SJSA1 (cell line): ENCODE measurements at places on chromosomes 3 and 15.

GRCh38 chr3:4716706-4717362 is 223.7 kb downstream of the ITPR1 start:
- peaks cover 27% of the 10 kb centered on the region for H3K4me1 ChIP-seq
- no peak overlapping the region for H3K4me3 ChIP-seq
- H3K27me3 ChIP-seq = no peaks in the 10 kb centered on the region
- H3K36me3 ChIP-seq = no peaks in the 10 kb centered on the region

GRCh38 chr3:52563984-52564383 is 27.6 kb downstream of the UQCC5 start:
- H3K4me3 ChIP-seq = no peak overlapping the region
- no peaks in the 10 kb centered on the region; the same call in 1 of the 2 replicates for H3K4me1 ChIP-seq
- H3K27ac ChIP-seq = no peak overlapping the region
- no peak for DNase-seq
- H3K27me3 ChIP-seq = no peaks in the 10 kb centered on the region
- peaks cover 52% of the 10 kb centered on the region for H3K36me3 ChIP-seq

- no peaks in the 10 kb centered on the region for H3K4me1 ChIP-seq
- no peak overlapping the region for H3K4me3 ChIP-seq
- H3K27me3 ChIP-seq = no peaks in the 10 kb centered on the region
- DNase-seq = no peak
- H3K36me3 ChIP-seq = no peaks in the 10 kb centered on the region
- H3K27ac ChIP-seq = no peak overlapping the region
Observed at GRCh38 chr3:16898595-16899395, 14.0 kb downstream of the PLCL2 start.

GRCh38 chr3:40938591-40938990 is 260.7 kb upstream of the CTNNB1 start:
- H3K27me3 ChIP-seq = no peaks in the 10 kb centered on the region
- no peak overlapping the region for H3K4me3 ChIP-seq
- H3K36me3 ChIP-seq = no peaks in the 10 kb centered on the region
- H3K4me1 ChIP-seq = no peaks in the 10 kb centered on the region
- no peak overlapping the region for H3K27ac ChIP-seq

GRCh38 chr15:95739131-95739530 is 591.4 kb upstream of the NR2F2 start:
- H3K4me1 ChIP-seq = no peaks in the 10 kb centered on the region
- no peak overlapping the region for H3K27ac ChIP-seq
- no peaks in the 10 kb centered on the region for H3K36me3 ChIP-seq
- no peaks in the 10 kb centered on the region for H3K27me3 ChIP-seq

DNA sequence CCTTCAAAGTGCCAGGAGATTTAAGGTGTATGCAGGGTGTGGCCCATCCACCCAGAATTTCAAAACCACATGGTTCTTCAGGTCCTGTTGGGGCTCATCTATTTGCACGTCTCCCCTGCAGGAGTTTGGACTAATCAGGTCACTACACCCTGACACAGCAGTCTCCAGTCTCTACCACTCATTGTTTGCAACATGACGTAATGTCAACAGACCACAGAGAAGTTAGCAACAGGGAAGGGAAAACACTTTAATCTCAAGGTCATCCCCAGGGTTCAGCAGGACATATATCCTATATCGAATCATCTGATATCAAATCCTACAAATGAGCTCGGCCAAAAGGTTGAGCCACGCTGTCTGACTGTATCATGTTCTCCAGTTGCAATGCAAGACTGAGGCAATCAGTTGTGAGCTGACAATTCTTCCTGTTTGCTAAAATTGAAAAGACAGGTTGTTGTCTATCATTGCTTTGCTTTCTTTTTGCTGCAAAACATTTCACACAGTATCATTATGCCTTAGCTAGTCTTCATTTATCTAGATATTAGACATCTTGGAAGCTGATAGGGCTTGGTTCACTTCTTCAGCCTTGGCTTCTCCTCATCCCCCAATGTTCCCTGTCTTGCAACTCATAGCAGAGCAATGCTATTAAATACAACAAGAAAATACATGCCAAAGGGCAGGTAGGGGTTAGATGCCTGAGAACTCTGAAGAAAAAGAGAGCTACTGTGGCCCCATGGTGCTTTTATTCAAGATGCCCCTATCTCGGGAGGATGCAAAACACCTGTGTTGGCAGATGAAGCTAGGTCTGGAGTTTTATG is 13.4 kb upstream of the LEKR1 start:
- no peak overlapping the region for H3K4me3 ChIP-seq
- H3K27me3 ChIP-seq = no peaks in the 10 kb centered on the region
- H3K36me3 ChIP-seq = no peaks in the 10 kb centered on the region
- H3K27ac ChIP-seq = peak overlapping the region; percentile 37; the same call in 1 of the 2 replicates
- peaks cover 36% of the 10 kb centered on the region for H3K4me1 ChIP-seq

- no peak for DNase-seq
- peaks cover 42% of the 10 kb centered on the region for H3K36me3 ChIP-seq
- H3K4me3 ChIP-seq = peak overlapping the region; percentile 94
- H3K27ac ChIP-seq = 0 out of 2 replicates have a peak overlapping the region, but pooled peaks have one; percentile 23
Observed at GRCh38 chr15:76932135-76932966, 802 bp downstream of the RCN2 start.

GRCh38 chr3:167467848-167468611 is 5.8 kb downstream of the SERPINI2 start:
- H3K36me3 ChIP-seq = no peaks in the 10 kb centered on the region
- H3K4me3 ChIP-seq = no peak overlapping the region
- no peak for DNase-seq
- H3K27me3 ChIP-seq = no peaks in the 10 kb centered on the region
- H3K27ac ChIP-seq = no peak overlapping the region
- H3K4me1 ChIP-seq = no peaks in the 10 kb centered on the region

- H3K4me3 ChIP-seq = no peak overlapping the region
- peak overlapping the region; percentile 76 for H3K27ac ChIP-seq
- H3K4me1 ChIP-seq = peaks cover 48% of the 10 kb centered on the region
- H3K36me3 ChIP-seq = no peaks in the 10 kb centered on the region
Observed at GRCh38 chr3:171791692-171792076, 18.6 kb downstream of the PLD1 start.

- no peak overlapping the region for H3K27ac ChIP-seq
- no peak overlapping the region for H3K4me3 ChIP-seq
- no peak for DNase-seq
- no peaks in the 10 kb centered on the region for H3K36me3 ChIP-seq
- no peaks in the 10 kb centered on the region for H3K4me1 ChIP-seq
- no peaks in the 10 kb centered on the region for H3K27me3 ChIP-seq
Observed at GRCh38 chr15:99002226-99002625, 5.4 kb downstream of the PGPEP1L start.

DNA sequence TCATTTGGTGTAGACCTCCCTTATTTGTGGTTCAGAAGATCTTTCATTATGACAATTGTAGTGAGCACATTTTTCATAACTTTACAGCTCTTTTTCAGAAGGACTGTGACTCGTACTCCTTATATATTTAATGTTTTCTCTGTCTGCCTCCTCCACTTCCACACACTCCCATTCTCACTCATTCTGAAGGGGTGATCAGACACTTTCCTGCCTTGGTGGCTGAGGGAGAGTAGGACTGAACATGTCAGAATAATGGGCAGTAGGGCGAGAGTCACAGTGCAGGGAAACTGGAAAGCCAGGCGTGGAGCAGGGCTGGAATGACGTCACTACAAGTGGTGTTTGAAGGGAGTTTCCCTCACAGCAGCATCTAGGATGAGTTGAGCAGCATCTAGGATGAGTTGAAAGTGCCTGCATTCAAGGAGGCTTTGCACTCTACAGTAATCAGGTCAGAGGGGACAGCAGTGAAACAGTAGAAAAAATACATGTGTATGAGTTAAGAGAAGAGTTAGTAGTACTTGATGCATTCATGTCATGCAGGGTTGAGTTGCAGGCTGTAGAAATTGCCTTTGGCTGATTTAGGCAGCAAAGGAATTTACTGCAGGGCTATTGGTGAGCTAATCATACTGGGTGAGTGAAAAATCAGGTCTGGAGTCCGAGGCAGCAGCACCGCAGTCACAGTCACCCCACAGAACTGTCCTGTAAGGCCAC is 36.3 kb upstream of the FBXL22 start:
- H3K4me1 ChIP-seq = no peaks in the 10 kb centered on the region; the same call in 1 of the 2 replicates
- DNase-seq = no peak
- no peaks in the 10 kb centered on the region for H3K27me3 ChIP-seq
- no peak overlapping the region for H3K27ac ChIP-seq
- H3K36me3 ChIP-seq = peaks cover 58% of the 10 kb centered on the region

DNA sequence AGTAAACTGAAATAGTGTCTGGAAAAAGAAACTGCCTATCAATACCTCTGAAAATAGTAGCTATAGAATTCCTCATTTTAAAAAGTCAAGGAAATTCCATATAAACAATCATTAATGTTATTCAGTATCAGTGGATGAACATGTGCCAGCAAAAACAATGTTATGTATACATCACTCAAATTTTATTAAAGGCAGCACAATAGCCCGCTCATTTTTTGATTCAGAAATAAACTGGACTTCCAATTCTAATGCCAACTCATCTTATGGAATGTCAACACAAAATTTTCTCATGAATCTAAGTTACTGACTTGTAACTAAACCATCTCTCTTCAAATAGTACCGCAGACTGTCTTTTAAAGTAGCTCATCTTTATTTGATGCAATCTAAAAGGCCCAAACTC is 19.0 kb downstream of the THBS1 start:
- DNase-seq = peak; percentile 57
- peaks cover 24% of the 10 kb centered on the region for H3K4me1 ChIP-seq
- H3K27me3 ChIP-seq = no peaks in the 10 kb centered on the region

- H3K36me3 ChIP-seq = no peaks in the 10 kb centered on the region
- no peak for DNase-seq
- no peak overlapping the region for H3K4me3 ChIP-seq
- H3K27ac ChIP-seq = no peak overlapping the region
- H3K27me3 ChIP-seq = no peaks in the 10 kb centered on the region; the same call in 1 of the 2 replicates
Observed at GRCh38 chr3:44048196-44048924, 193.3 kb upstream of the TOPAZ1 start.

DNA sequence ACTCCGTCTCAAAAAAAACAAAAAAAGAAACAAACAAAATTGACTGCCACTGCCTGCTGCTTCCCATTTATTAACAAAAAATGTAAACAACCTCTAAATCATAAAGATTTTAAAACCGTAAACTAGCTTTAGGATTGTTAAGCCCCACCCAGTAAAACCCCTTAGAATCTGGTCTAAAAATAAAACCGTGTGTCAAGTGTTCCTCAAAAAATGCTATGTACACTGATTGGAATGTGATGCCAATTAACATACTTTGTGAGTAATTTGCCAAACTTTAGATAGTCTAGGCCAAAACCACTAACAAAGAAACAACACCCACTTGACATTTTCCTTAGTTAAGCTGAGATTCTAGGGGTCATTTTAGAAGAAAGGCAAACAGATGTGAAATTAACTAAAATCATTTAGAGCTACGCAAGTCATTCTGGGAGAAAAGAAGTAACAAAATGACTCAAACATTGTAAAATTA is 5.3 kb downstream of the RAF1 start:
- H3K27me3 ChIP-seq = no peaks in the 10 kb centered on the region
- no peak overlapping the region for H3K4me3 ChIP-seq
- H3K27ac ChIP-seq = peak overlapping the region; percentile 62
- peaks cover 6% of the 10 kb centered on the region for H3K36me3 ChIP-seq

GRCh38 chr15:84921121-84921520 is 36.7 kb downstream of the SLC28A1 start:
- H3K36me3 ChIP-seq = no peaks in the 10 kb centered on the region
- no peak for DNase-seq
- H3K27me3 ChIP-seq = no peaks in the 10 kb centered on the region
- no peak overlapping the region for H3K4me3 ChIP-seq
